NCI-H526 (cell line): ENCODE measurements at places on chromosomes 6 and 20.

DNA sequence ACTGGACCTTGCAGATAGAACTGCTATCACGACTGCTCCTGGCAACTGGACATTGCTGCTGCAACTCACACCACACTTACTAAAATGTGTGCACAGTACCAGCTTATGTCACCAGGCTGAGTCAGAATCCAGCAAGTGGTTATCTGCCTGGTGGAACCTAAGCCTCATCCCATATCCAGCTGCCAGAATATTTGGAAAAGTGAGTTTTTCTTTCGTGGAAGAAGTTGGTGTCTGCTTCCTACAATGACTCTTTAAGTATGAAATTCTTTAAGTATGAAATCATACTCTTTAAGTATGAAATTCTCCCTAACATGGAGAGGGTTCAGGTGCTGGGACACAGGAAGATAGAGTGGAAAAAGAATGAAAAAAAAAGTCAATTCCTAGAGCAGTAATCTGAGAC, 16.4 kb upstream of the POLR1H start:
- DNase-seq, result no peak

DNA sequence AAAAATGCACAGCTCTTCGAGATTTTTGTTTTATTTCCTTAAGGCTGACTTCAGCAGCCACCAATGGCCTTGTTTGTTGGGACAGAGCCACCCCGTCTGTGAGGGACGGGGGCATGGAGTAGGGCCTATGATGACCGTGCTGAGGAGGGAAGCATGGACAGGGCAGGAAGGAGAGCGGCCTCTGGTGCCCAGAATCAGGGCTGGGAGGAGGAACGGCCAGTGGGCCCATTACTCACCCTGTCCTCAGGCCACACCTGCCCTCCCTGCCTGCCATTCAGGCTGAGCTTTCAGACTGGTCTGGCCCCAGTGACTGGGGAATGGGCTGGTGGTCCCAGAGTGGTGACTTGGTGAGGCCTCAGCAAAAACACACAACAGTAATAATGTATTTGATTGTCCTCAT, 104.4 kb downstream of the SMOC2 start:
- no peak for DNase-seq

GRCh38 chr20:60695226-60696000, 556.6 kb upstream of the CDH4 start:
- DNase-seq, result no peak

DNA sequence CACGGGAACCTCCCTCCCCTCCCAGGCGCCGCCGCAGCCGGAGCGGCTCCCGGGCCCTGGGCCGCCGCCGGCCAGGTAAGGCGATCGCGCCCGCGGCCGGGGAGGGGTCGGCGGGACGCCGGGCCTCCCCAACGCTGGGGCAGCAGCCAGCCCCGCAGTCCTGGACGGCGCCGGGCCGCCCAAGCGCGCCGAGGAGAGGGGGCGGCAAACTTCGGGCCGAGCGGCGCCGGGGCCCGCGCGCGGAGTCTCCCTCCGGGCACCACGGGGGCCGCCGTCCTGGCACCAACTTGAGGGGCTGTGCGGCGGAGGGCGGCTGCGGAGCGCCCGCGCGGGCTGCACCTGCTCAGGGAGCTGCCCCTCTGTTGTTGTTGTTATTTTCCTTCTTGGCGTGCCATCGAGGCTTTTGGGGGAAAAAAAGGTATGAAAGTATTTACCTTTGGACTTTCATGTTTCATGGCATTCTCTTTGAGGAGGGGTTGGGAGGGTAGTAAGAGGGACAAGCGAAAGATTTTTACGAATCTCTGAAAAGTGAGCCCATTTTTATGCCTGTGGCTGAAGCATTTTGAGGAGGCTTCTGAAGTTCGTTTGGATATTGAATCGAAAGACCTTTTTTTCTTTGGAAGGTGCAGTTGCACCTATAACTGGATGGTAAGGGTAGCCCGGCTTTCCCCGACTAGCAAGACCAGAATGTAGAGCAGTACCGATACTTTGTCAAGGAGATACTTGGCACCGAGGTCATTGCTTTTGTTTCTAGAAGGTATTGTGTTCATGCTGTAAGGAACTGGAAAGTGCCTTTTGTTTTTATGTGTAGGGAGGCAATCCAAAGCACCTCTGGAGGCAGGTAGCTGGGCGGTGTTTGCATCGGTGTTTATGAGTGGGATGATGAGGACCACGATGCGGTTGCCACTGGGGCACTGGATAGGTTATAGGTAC, at the start of gene RNF182:
Gene RNF182 (plus strand): TSS at position 4 of the 933 bp plus-strand sequence. CDS start 52,168 bp downstream, outside the sequence.
- DNase-seq, result peak; percentile 59

DNA sequence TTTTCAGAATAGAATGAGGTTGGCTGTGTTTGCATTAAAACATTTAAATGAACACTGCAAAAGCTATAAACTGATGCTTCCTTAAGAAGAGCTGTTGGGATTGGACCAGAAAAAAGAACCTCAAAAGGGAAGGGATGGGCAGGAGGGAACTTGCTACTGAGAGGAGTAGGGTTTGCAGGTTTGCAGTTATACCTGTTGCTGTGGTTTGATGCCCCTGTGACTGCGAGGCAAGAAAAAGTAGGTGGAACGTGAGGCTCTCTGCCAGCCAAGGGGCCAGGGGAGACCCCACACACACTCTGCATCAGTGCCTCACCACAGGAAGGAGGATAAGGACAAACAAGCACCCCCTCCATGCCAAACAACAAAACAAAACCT, 197.2 kb downstream of the BCAS1 start:
- no peak for DNase-seq

DNA sequence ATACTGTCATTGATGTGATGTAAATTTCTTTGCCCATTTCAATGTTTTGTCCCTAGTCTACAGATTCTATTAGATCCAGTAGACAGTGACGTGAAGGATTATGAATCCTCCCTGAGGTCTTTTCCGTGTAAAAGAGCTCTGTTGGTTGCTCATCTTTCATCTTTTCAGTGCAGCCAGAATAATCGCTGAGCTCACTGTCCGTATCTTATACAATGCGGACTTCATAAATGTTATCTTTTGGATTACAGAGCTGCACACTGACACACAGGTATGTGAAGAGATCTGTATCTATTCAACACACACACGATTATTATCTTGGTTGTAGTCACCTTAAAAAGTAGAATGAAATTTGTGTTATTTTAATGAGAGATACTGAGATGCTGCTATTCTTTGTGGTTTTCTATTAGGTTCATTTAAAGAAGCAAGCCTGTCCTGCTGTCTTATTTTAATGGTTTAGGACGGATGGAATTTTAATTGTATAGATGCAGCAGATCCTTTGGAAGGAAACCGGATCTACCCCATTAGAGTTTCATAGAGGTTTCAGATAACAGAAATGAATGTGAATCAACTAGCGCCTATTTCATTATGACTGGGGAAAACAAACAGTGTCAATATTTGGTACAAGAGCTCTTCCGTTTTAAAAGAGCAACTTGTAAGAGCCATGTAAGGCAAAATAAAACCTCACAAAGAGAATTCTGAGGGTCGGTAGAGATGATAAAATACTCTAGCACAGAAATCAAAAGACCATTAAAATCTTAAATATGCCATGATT, 79.4 kb downstream of the BMP6 start:
- no peak for DNase-seq
